ENCODE measurements at places on chromosomes 4 and X.

DNA sequence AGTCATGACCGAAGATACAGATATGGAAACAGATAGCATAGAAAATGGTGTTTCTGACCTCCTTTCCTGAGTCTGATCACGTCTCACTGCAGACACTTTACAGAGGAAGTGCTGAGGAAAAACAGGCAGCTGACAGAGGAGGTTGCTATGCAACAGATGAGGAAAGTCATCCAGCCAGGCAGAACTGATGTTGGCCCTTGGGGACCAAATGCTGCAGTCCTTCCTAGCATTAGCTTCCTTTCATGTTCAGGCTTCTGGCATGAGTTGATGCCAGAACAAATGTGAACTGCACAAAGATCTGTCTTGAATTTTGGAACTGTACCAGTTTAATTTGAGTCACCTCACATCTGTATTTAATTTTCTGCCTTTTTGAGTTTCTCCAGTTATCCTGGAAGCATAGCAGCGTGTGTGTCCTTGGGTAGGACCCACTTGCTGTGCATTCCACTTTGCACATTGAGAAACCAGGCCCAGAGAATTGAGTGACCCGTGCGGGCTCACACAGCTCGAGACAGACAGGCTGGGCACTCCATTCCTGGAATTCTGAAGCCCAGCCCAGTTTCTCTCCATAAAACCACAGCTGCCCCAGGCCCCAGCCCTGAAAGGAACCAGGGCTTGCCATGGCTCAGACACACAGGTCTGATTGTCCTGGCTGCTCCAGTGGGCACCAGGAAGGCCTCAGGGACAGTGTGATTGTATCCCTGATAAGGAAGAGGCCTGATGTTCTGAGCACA lies 1.4 kb upstream of the MAGED1 start:
- peak; percentile 44 for DNase-seq

DNA sequence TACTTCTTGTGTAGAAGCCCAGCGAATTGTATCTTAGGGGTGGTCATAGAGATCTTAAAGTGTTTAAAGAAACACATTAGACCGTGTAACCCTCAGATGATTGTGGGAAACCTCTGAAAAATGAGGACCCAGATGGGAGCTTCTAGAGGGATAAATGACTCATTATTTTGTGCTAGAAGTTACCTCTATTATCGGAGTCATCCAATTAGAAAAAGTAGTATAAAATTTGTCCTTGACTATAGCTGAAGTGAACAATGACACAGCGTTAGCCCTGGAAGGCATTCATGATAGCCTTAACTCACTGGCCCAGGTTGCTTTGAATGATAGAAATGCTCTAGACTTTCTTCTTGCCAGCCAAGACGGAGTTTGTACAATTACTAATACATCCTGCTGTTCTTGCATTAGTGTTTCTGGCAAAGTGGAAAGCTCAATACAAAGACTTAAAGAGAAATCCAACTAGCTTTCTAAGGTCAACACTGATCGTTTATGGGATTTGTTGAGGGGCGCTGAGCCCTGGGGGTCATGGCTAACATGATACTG lies 178.9 kb upstream of the VEGFC start:
- no peak for DNase-seq

- no peak for DNase-seq
Observed at GRCh38 chr4:69848028-69848427, 11.9 kb downstream of the SULT1E1 start.

GRCh38 chrX:86192827-86193226 lies 44.6 kb downstream of the DACH2 start:
- DNase-seq = no peak

DNA sequence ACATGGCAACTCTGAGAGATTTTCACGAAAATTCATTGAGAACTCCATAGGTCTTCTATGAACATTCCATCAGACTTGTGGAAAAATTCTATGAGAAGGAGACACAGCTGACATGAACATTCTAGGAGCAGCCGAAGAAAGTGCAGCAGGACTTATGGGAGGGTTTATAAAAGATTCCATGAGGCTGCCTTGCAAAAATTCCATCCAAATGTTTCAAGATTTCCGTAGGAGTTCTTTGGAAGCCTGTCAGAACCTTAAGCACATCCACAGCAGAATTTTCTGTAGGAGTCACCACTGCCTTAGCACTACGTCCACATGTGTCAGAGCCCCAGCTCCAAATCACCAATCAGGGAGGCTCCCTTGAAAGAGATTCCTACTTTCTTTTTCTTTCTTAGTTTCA lies 67.0 kb upstream of the MSX1 start:
- no peak for DNase-seq

DNA sequence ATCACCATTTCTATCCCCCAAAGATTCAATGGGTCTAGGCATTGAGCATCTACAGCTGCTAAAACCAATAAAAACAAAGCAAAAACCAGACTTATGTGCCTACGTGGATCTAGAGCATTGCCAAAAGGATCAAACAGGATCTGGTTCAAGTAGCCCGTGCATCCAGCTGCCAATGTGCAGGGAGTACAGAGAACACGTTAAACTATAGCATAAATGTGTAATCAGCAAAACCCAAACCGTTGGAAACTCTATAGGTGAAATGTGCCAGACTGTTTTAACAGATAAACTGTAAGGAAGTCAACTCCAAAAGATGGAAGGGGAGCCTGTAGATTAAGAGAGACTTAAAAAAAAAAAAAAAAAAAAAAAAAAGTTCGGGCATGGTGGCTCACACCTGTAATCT lies 58.5 kb downstream of the APOO start:
- no peak for DNase-seq

- DNase-seq = peak; percentile 24
Observed at GRCh38 chr4:73187325-73187724, 71.3 kb downstream of the ANKRD17 start.

- no peak for DNase-seq
Observed at GRCh38 chr4:2096073-2096609, 37.0 kb downstream of the NAT8L start.

GRCh38 chr4:134740290-134740689 lies 538.7 kb upstream of the PABPC4L start:
- peak; percentile 3 for DNase-seq

DNA sequence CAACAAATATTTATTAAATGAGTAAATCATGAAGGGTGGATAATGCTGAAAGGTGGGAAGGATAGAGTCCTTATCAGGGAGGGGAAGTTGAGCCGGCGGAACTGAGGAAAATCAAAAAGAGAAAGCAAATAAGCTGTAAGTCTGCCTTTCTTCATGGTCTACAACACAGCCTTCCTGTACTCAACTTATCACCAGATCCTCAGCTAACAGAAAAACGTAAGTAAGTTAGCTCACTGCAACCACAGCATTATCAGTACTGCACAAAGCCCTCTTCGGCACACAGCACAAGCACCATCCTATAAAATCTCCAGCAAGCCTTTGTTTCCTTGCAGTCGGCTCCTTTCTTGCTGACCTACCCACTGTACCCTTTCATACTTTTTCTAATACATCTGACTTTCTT lies 70.3 kb downstream of the CRMP1 start:
- no peak for DNase-seq

DNA sequence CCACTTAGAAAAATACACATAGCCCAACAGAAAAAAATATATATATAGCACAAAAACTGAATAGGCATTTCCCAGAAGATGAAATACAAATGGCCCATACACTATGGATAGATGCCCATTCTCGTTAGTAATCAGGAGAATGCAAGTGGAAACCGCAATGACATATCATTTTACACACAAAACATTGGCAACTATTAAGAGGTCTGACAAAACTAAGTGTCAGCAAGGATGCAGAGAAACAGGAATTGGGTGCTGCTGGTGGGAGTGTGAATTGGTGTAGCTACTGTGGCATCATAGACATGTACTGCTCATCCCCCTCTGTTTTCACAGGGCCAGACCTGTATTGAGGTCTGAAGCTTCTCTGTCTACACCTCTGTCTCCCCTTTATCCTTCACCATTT lies 320.0 kb downstream of the IDS start:
- no peak for DNase-seq

DNA sequence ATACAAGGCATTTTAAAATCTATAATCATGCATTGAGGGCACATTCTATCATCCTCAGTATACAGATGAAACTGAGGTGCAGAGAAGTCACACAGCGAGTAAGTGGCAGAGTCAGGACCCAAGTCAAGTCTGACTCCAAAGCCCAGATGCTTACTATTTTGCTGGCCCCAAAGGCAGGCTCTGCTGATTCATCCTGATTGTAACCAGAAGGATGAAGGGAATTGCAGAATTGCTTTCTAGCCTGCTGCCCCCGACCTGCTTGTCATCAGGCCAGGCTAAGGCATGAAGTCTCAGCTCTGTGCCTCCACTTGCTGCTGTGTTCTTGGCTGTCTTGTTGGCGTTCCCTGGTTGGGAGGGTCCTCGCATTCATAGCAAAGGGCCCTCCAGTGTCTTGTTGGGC lies 62.7 kb downstream of the SLC9A6 start:
- DNase-seq = no peak

GRCh38 chrX:66000628-66001272 lies 39.1 kb downstream of the VSIG4 start:
- DNase-seq = peak; percentile 64

GRCh38 chr4:26717332-26717731 lies 133.4 kb downstream of the TBC1D19 start:
- no peak for DNase-seq

DNA sequence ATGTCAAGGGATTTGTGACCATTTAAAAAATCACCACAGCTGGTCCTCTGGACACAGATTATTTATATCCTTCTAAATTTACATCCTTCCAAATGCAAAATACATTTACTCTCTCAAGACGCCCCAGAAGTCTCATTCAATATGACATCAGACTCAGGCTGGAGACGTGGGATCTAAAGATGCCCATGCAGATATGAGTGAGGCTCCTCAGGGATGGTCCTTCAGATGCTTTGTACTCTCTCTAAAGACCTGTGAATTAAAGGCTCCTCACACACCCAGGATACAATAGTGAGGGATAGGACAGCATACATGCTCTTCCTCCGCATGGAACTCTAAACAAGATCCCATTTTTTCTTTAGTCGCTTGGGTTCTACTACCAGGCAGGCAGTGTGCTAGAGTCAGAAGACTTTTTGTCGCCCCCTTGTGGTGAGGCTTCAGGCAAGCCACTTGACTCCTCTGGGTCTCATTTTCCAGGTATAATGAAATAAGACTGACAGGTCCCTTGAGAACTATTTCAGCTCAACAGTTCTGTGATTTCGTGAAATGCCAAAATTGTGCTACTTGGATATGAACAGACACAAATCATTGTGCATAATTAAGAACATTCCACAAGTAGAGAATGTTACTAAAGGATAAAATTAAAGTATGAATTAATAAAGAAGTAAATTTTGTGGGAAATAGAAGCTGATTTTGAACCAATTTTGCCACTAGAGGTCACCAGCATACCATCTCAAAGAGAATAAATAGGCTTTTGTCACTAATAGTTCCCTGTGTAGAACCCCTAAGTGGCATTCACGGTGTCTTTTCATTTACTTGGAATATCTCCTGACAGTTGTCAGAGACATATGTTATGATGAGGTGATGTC lies 13.7 kb upstream of the SCOC start:
- DNase-seq = peak; percentile 91

DNA sequence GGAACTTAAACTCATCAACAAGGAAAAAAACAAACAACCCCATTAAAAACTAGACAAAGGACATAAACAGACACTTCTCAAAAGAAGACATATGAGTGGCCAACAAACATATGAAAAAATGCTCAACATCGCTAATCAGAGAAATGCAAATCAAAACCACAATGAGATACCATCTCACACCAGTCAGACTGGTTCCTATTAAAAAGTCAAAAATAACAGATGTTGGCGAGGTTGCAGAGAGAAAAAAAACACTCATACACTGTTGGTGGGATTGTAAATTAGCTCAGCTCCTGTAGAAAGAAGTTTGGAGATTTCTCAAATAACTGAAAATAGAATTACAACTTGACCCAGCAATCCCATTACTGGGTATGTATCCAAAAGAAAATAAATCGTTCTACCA lies 28.7 kb downstream of the APLN start:
- DNase-seq = no peak

GRCh38 chr4:138609943-138610350 lies 367.8 kb upstream of the SLC7A11 start:
- DNase-seq = no peak

- no peak for DNase-seq
Observed at GRCh38 chr4:54146139-54146538, 46.2 kb downstream of the GSX2 start.

DNA sequence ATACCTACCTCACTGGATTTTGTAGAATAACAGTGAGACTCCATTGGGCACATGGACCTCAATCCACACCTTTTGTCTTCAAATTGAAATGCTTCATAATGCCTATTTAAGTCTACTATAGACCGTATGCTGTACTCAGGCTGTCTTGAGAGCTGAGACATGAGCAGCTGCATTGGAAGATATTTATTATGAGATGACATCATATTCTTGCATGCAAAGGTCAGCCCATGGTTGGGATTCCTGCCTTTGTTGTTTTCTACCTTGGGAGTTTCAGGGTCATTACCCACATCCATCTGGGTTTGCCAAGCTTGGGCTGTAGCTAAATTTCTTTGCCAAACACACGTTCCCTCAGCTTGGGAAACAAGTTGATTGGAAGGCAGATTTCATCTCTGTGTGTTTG lies 33.2 kb upstream of the MAMLD1 start:
- no peak for DNase-seq

DNA sequence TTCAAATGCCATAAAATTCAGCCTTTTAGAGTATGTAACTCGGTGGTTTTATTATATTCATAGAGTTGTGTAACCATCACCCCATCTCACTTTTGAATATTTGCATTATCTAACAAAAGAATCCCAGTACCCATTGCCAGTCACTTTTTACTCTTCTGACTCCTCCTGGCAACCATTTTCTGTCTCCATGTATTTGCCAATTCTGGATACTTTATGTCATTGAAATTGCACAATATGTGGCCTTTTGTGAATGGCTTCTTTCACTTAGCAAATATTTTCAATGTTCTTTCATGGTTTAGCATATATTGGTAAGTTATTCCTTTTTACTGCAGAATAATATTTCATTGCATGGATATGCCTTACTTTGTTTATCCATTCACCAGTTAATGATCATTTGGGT lies 79.9 kb downstream of the SLIT2 start:
- DNase-seq = no peak

DNA sequence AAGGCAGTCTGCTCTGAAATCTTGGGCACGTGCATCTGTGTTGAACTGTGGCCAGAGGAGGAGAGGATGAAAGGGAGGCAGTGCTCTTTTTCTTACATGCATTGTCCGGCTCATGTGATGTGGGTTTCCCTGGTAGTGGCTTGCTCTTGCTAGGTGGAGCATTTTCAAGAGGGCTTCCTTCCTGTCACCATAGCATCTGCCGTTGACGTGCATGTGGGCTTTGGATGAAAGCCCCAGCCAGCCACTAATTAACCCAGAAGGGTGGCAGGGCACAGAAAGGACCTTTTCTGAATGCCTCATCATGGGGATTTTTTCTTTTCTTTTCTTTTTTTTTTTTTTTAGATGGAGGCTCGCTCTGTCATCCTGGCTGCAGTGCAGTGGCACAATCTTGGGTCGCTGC lies 121.3 kb downstream of the GPR143 start:
- DNase-seq = peak; percentile 49

GRCh38 chr4:48939785-48940184 lies 33.2 kb upstream of the OCIAD2 start:
- DNase-seq = no peak

GRCh38 chrX:130109429-130110378 lies 593 bp downstream of the ELF4 start:
- no peak for DNase-seq

GRCh38 chr4:163556650-163557391 lies 62.3 kb downstream of the TMA16 start:
- no peak for DNase-seq

- DNase-seq = peak; percentile 8
Observed at GRCh38 chr4:188550296-188550695, 411.1 kb downstream of the TRIML1 start.

- DNase-seq = no peak
Observed at GRCh38 chr4:40118861-40119260, 62.2 kb downstream of the N4BP2 start.
